Small intestine (tissue), 16 donors: ENCODE measurements at places on chromosomes 6 and 20.

DNA sequence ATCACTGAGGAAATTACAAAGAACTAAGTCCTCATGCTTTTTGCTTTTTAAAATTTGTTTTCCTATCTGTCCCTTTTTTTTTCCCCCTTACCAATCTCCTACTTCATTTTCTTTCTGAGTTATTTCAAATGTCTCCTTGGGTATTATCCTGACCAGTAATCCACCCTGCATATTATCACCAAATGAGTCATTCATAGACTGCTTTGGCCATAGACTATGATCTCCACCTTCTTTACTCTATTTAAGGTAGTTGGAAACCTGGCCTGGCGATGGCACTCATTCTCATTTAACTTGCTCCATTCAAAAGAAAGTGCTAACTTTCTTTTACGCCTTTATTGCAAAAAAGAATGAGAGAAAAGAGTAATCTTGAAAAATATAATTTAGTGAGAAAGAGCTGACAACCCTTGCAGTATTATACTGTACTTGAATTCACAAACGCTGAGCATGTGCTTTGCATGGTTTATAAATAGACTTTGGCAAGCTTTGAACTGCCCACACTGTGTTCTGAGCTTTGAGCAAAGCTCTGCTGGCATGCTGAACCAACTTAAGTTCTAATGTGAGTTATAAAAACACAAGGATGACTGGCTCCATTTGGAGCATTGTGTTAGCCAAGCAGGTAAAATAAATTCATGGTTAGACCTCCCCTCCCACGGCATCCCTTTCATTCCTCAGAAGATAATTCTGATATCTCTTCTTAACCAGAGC, 198.9 kb downstream of the NKAIN2 start:
- DNase-seq: no peak

DNA sequence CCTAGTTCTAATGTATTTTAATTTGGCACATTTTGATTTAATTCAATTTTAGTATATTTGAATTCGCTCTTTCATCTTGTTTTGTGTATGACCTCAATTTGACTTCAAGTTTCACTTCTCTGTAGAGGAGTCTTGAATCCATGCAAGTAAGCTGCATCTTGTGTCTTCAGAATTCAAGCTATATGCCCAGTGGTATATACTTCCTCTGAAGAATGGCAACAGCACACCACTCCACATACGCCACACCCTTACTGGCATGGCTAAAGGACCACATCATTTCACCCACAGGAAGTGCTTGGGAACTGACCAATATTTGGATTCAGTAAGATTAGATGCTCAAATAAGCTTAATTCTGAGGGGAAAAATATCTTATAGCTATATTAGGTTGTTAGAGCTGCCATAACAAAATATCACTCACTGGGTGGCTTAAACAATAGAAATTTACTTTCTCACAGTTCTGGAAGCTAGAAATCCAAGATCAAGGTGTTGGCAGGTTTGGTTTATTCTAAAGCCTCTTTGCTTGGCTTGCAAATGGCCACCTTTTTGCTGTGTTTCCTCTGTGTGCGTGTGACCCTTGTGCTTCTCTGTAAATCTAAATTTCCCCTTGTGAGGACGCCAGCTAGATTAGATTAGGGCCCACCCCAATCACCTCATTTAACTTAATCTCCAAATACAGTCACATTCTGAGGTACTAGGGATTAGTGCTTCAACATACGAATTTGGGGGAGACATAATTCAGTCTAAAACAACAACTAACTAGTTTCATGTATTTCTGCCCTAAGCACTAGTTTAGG, 2.8 kb upstream of the ASF1A start:
- DNase-seq: no peak

DNA sequence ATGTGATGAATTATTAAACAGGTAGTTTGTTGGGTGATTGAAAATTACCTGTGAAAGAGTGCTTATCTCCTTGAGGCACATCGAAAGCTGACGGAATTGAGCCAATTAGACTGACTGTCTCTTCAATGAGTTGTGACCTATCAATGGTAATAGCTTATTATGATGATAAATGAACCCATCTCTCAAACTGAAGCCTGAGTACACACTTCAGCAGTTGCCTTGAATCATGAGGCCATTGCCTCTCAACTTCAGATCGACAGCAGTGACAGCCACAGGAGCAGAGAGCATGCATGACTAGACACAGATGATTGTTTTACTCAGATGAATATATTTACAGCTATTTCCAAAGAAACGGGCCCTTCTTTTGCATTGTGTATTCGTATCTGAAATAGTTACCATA, 323.9 kb downstream of the LAMA2 start:
- DNase-seq: no peak

DNA sequence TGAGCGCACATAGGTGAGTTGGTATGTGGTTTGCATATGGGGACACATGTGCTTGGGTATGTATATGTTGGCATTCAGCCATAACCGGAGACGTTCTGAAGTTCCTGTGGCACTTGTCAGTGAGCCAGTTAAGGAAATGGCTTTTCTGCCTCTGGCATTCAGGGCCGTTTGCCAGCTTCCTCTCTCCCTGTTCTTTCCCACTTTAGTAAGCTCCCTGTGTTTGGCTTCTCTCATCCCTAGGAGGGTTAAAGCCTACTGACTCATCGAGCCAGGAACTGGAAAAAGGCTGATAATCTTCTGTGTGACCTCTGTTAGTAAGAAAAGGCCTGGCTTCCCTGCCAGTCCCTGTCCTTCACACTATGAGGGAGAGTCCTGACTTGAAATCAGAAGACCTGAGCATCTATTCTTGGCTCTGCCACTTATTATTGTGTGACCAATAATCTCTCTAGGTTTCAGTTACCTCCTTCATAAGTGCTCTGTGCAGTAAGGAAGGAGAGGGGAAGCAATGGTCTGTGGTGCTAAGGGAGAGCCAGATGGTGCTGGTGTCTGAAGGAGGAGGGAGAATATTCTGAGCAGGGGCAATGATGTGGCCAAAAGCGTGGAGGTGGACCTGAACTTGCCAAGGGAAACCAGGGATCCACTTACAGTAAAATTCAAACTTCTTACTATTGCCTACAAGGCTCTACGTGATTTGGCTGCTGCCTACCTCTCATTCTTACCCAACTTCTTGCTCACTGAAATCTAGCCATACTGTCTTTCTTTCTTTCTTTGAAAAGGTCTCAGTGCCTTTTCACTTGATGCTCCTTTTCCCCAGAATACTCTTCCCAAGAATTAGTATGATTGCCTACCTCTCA, 31.4 kb downstream of the ACSS2 start:
- peak; percentile 15 for DNase-seq

GRCh38 chr6:158897236-158897635, 78.1 kb upstream of the EZR start:
- no peak for DNase-seq

- no peak for DNase-seq
Observed at GRCh38 chr6:31636698-31637596, 15.5 kb downstream of the BAG6 start.

- no peak for DNase-seq
Observed at GRCh38 chr20:46050444-46050843, 21.4 kb downstream of the SLC12A5 start.

DNA sequence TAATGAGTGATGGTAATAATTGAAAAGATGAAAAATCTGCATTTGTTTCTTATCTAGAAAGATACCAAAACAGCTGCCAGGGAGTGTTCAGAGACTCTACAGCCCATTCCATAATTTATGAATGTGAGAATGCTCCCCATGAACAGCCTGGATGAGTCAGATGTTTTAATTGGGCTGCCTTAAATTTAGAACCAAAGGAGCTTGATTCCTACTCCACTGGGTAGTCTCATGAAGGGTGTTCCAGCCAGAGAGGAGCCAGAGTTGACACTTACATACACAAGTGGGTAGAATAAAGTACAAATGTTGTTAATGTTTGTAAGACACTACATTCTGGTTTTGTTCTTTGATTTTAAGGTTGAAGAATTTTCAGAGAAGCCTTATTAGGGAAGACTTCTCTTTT, 158.7 kb upstream of the PRND start:
- no peak for DNase-seq

DNA sequence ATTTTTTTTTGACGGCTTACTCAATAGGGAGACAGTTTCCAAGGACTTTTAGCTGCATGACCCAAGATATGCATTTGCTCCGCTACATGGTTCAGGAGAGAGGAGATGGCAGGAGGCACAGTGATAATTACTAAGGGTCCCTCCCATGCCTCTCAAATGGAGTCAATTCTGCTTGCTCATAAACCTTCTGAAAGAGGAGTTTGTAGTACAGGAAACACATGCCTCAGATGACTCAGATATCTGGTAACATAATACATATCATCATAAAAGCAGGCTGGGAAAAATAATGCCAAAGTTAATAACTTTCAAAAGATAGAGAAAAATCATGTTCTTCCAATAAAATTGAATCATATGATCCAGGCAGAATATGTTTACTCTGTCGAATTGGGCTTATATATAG, 97.6 kb upstream of the DEFB112 start:
- no peak for DNase-seq

- no peak for DNase-seq
Observed at GRCh38 chr6:2885967-2886735, 17.0 kb downstream of the SERPINB9 start.

DNA sequence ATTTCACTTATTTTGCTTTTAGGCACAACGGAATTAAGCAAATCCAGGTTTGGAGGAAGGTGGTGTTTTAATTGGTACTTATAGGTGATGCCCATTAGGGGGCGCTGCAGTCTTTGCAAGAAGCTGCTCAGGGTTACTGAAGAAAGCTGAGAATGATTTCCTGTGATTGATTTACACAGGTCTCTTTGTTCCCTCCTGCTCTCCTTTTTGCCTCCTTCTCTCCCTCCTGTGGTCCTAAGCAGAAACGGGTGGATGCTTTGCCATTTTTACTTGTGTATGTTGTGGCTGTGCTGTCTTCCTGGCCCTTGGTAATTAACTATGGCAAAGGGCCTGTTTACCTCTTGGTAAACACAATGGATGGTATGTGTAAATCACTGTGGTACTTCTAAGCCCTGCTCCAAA, 97.8 kb downstream of the ANKS1A start:
- peak; percentile 80 for DNase-seq

DNA sequence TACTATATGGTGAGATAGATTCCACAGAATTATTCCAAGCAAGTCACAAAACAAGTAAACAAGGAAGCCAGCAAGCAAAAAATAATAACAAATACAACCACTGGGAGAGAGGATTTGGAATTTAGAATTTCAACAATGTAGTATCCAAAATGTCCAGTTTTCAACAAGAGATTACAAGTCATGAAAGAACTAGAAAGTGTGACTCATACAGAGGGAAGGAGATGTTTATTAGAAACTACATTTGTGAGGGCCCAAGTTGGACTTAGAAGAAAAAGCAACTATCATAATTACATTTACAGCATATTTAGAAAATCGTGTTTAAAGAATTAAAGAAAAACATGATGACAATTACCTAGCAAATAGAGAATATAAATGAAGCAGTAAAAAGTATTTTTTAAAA, 494.6 kb upstream of the ID4 start:
- no peak for DNase-seq

GRCh38 chr20:33020278-33021161, 10.9 kb upstream of the BPIFB6 start:
- DNase-seq: no peak

DNA sequence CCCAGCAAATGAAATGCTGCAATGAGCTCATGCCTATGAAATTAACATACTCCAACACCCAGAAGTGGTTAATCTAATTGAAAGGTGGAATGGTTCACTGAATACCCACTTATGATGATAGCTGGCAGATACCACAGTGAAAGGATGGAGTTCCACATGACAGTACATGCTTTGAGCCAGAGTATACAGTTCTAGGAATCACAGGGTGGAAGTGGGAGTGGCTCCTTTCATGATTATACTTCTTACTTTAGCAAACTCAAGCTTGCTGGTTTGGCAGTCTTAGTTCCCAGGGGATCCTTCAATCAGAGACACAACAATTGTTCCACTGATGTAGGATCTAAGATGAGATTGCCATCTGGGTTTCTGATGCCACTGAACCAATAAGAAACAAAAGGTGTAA, 21.5 kb downstream of the CD164 start:
- DNase-seq: no peak

- peak; percentile 59 for DNase-seq
Observed at GRCh38 chr6:54879188-54879985, 32.8 kb downstream of the FAM83B start.

- DNase-seq: no peak
Observed at GRCh38 chr20:44637522-44638372, 13.8 kb downstream of the ADA start.

GRCh38 chr6:131255434-131255833, 120.2 kb downstream of the AKAP7 start:
- no peak for DNase-seq

- no peak for DNase-seq
Observed at GRCh38 chr6:157233686-157234085, 89.6 kb downstream of the TMEM242 start.

GRCh38 chr6:101490857-101491256, 97.3 kb downstream of the GRIK2 start:
- DNase-seq: no peak

DNA sequence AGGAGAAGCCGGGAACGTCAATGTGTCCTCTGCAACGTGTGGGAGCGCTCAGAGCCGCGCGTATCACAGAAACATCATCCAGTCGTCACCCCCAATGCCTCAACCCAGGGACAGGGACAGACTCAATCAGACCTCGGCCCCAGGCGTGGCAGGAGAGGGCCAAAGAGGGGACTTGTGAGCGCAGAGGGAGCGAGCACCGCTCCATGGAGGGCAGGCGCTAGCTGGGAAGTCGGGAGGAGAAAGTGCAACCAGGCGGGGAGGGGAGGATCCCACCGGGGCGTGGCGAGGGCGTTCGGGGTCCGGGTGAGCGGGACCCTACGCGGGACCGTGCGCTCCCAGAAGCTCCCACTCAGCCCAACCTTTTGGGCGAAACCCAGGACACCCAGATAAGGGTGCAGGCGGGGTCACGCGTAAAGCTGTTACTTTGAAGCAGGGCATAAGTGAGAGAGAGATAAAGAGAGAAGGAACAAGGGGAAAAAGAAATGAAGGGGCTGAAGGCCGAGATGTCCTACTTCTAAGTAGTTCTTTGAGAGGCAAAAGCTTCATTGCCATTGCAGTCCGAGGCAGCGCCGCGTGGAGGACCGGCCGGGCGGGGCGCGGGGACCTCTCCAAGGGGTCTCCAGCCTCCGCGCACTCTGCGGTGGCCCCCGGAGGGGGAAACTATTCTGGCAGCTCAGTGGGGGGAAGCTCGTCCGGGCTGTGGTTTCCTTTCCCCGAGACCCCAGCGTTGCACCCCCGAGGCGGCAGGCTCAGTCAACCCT, 862 bp upstream of the SOBP start:
- peak; percentile 73 for DNase-seq

DNA sequence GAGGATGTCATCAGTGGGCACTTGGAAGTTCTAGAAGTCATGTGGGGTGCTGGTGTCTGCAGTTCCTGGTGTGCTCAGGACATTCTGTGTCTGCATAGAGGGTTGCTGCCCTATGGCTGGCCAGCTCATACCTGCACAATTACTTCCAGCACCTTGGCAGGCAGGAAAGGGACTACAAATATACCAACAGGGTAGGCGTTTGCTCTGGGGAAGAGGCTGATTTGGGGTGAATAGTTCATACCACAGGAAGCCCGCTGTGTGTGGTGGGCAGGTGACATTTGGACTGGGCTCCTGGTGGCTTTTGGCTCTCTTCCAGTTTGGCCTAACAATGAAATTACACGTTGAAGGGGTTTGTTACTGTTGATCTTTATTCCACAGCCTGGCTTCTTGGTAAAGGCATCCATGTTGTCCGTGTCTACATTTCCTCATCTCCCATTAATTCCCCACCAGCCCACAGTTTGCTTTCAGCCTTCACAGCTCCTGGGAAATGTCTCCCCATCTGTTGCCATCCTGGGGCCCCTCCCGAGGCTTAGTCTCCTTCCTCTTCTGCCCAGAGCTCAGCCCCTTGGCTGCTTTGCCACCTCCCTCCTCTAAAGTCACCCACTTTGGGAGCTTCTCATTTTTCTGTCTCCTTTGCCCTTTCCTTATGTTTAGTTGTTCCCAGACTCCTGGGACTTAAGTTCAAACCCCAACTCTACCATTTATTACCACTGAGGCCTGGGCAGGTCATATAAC, 88.1 kb downstream of the RSPH3 start:
- DNase-seq: peak; percentile 8
